ENCODE measurements at places on chromosomes 16 and 17.

GRCh38 chr17:65892912-65893377 is 299.0 kb downstream of the CEP112 start:
- no peak for DNase-seq

DNA sequence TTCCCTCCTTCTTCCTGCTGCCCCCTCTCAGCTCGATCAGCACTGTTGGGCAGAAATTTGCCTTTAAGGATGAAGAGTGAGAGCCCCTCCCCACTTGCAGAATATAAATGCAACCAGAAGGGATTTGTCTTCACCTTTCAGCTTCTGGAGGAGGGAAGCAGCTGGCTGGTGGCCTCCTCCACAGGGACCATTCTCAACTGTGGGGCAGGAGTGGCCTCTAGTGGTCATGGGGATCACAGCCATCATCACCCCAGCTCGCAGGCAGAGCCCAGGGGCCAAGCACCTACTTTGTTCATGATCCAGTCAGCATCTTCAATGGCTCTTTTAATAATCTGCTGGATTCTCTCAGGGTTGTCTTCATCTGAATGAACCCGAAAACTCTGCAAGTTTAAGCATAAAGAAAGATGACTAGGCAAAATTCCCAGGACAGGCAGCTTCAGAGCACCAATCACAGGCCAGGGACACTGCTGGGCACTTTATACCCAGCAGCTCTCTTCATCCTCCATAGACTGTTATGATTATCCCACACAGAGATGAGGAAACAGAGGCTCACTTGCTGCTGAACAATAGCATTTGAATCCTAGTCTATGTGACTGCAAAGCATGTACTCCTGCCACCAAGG is 13.1 kb downstream of the LYRM9 start:
- DNase-seq, result peak; percentile 84

- DNase-seq, result no peak
These were observed 16.0 kb downstream of the SMIM36 start for GRCh38 chr17:55495239-55495638.

- DNase-seq, result no peak
These were observed 25.3 kb upstream of the PHAF1 start for GRCh38 chr16:67084345-67085028.

GRCh38 chr16:55016515-55016914 is 85.8 kb downstream of the IRX5 start:
- no peak for DNase-seq

DNA sequence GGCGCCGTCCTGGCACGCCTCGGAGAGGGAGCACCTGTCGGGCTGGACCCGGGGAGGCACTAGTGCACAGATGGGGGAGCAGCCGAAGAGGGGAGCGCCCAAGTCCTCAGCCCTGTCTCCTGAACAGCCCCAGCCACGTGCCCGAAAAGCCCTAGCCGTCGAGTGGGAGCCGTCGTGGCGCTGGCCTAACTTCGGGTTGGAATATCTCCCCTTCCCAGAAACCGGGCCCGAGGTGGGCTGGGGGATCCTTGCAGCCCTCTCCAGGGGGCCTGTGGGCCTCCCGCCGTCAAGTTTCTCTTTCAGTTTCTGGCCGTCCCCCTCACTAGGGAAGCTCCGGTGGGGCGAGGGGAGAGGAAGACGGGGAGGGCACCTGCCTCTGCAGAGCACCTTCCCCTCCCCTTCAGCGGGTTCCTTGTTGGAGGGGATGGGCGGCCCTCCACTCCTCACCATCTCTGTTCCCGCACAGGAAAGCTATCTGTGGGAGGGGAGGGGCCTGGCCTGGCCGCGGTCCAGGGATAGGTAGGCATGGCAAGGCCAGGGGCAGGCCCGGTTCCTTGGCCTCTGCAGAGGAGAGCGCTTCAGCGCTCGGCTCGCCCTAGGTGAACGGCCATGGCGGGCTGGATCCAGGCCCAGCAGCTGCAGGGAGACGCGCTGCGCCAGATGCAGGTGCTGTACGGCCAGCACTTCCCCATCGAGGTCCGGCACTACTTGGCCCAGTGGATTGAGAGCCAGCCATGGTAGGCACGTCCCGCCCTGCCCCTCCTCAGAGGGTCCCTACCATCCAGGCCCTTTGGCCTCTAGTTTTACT is 709 bp downstream of the STAT5A start:
- peak; percentile 73 for DNase-seq

GRCh38 chr17:38674749-38675615 is at the start of gene EPOP:
Gene EPOP (minus strand): TSS chr17:38674957. CDS start chr17:38674495, 462 bp downstream.
- peak; percentile 94 for DNase-seq

- no peak for DNase-seq
These were observed 83.6 kb downstream of the ABR start for GRCh38 chr17:1096215-1096614.

DNA sequence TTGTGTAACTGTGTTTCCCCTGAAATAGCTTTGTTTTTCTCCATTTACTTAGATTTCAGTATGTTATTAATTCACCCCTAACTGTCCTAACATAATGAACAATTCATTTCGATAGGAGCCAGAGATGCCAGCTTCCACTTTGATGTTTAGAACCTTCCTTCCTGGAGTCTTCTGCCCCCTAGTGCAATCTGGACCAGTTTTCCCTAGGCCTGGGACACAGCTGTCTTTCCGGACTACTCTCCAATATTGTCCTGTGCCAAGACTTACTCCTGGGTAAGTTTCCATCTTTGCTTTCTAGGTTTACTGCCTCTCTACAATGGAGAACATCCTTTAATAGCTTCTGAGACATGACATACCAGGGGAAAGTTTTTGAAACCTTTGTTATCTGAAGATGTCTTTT is 12.8 kb downstream of the RECQL5 start:
- no peak for DNase-seq

DNA sequence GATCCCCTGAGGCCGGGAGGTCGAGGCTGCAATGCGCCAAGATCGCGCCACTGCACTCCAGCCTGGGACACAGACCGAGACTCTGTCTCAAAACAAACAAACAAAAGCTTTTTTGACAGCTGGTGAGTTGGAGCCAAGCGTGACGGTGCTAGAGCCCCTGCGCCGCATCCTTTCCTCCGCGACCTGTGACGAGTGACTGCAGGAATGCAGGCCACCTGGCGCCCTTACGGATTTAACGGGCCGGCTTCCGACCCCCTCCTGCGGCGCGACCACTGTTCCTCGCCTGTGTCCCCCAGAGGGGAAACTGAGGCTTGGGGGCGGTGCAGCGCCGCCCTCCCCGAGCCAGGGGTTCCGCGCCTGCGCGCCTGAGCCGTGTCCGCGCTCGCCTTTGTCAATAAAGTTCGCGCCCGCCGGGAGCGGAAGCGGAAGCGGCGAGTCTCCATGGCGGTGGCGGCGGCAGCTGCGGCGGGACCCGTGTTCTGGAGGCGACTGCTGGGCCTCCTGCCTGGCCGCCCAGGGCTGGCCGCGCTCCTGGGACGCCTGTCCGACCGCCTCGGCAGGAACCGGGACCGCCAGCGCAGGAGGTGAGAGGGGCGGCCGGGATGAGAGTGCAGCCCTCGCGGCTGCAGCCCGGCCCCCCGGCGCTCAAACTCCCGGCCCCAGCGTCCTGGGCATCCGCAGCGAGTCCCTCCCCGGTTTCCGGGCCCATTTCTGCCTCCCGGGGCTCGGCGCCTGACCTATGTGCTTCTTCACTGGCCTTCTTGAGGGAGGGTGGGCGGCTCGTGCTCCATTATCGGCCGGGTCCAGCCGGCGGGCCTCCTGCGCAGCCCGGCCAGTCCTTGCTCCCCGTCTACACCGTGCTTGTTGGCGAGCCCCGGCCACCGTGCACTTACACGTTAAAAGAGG is at the start of gene PGS1:
PGS1 (plus strand) TSS at position 425 of the 906 bp plus-strand sequence; CDS start at position 442, 17 bp downstream.
- peak; percentile 89 for DNase-seq

DNA sequence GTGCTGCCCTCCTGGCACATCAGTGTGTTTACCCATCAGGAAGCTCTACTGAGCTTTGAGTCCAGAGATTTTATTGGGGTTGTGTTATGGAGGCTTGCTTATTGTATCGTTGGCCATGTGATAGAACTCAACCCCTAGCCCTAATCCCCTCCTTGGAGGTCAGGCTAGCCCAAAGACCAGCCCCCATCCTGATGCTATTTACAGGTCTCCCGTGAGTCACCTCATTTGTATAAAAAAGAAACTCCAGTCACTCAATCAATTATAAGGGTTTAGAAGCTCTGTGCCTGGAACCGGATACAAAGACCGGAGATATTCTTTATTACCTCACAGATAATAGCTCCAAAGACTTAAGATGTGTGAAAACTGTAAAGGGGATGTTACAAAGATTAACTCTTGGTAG is 405.9 kb downstream of the CNTNAP4 start:
- DNase-seq, result no peak

GRCh38 chr16:77206533-77206932 is 7.3 kb downstream of the SYCE1L start:
- no peak for DNase-seq

DNA sequence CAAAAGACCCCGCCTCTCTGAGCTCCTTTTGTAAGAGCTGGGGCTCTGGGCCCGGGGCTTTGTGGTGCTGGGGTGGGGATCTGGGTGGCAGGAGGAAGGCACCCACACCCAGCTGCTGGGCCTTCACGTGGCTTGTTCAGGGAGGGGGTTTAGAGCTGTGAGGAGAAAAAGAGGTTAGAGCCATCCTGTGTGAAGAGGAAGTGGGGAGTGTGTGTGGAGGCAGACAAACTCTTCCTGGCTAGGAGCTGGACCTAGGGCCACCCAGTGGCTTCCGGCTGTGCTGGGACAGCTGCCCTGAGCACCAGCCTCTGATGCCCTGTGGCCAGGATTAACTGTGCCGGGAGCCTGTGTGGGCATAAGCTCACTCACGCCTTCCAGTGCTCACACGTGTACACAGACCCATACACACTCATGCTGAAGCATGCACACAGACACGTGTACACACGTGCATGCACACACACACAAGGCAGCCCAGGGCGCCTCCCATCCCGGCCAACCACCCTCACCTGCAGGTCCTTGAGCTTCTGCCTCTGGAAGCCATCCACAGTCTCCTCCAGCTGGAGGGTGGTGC is 7.4 kb downstream of the CIBAR2 start:
- DNase-seq, result peak; percentile 16

- no peak for DNase-seq
These were observed 6.4 kb downstream of the HLF start for GRCh38 chr17:55271223-55271571.

GRCh38 chr17:74199306-74200092 is 4.0 kb upstream of the RPL38 start:
- DNase-seq, result peak; percentile 77

DNA sequence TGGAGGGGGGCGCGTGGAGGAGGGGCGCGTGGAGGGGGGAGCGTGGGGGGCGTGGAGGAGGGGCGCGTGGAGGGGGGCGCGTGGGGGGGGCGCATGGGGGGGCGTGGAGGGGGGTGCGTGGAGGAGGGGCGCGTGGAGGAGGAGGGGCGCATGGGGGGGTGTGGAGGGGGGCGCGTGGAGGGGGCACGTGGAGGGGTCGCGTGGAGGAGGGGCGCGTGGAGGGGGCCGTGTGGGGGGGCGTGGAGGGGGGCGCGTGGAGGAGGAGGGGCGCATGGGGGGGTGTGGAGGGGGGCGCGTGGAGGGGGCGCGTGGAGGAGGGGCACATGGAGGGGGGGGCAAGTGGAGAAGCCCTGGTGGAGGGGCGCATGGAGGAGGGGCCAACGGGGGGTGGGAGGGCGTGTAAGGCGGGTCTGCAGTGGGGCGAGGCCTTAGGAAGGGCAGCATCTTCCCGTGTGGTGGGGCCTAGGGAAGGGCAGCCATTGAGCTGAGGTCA is 7.3 kb downstream of the MSLN start:
- no peak for DNase-seq

DNA sequence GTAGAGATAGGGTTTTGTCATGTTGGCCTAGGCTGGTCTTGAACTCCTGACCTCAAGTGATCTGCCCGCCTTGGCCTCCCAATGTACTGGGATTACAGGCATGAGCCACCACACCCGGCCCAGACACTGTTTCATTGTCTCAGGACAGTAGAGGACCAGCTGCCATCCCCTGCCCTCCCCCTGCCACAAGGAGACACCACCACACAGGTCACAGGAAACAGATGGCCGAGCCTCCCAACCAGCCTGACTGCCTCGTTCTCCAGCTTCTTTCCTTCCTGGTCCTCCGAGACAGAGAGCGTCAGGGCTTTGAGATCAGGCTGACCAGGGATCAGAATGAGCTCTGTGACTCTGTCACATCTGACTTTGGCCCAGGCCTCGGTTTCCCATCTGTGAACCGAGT is 20.8 kb upstream of the RNPS1 start:
- DNase-seq, result no peak
